ENCODE measurements at places on chromosomes 16 and 17. TPM values are rescaled to one million over a fixed set of nuclear protein-coding genes. Genes with fewer than 3 reads are reported as not detected.

The SLC39A11 gene
- 15.0 TPM for total RNA-seq

The AANAT gene
- not detected for total RNA-seq

The NSF gene
- 19.6 TPM for total RNA-seq

The DPEP3 gene
- not detected for total RNA-seq

The OTOA gene
- total RNA-seq, result not detected

The PIRT gene
- total RNA-seq, result 1.3 TPM

The TEX19 gene
- not detected for total RNA-seq

The CCL13 gene
- 2.3 TPM for total RNA-seq

The ZG16 gene
- total RNA-seq, result not detected

The UQCRC2 gene
- 163 TPM for total RNA-seq

The KRTAP4-3 gene
- total RNA-seq, result not detected

The RGS11 gene
- total RNA-seq, result 3.0 TPM

The DLG4 gene
- total RNA-seq, result 14.1 TPM

The CTNS gene
- 17.1 TPM for total RNA-seq

The KRTAP4-6 gene
- not detected for total RNA-seq

Measured in gastroesophageal sphincter (tissue), 4 donors.